ENCODE measurements at places on chromosomes 11 and 22.
A peak's percentile ranks its signal among the peaks of the same experiment; 100 is the strongest.

GRCh38 chr22:22813126-22814075 lies 74.2 kb upstream of the IGLL5 start:
- DNase-seq: no peak

DNA sequence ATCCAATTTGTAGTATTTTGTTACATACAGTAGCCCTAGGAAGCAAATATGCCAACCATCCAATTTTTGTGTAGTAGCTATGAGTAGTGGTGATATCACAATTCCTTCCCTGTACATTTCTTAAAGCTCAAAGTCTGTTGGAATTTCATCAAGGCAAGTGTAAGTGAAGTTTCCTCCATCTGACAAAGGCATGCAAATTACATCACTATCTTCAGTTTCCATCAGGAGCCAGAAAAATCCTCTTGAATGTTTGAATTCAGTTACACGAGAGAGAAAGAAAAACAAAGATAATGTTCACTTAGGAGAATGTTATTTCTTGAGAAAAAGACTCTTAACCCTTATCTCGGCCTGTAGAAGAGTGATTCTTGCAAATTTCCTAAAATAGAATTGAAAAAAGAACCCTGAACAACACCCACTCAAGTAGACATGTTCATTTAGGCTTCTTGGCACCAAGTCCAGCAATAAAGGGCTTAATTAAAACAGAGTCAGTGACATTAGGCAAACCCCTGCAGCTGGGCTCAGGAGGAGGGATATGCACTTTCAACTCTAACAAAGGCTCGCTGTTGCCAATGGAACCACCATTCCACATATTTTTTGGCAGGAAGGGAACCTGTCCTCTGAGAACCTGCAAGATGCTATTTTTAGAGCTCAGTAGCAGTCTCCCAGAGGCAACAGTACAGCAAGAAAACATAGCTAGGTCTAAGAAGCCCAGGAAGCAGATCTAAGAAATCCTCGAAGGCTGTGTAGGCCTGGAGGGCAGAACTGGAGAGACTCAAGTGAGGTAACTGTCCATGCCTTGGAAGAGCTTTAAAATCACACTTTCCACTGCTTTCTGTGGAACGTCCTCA lies 144.6 kb downstream of the CCDC81 start:
- peak; percentile 95 for DNase-seq

DNA sequence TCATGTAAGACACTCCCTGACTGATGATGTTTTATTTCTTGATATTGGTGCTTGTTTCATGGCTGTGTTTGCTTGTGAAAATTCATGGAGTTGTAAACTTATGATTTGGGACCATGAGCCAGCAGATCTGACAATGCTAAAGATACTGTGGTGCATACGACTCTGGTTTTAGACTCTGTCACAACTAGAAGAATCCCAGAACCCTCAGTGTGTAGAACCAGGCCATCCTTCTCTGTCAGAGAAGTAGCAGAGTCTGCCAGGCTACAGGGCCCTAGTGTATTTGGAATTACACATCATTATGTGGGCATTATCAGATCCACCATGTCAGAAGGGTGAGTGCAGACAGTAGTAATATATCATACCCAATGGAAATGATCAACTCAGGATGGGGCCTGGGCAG lies 209.8 kb upstream of the POU2AF2 start:
- no peak for DNase-seq

DNA sequence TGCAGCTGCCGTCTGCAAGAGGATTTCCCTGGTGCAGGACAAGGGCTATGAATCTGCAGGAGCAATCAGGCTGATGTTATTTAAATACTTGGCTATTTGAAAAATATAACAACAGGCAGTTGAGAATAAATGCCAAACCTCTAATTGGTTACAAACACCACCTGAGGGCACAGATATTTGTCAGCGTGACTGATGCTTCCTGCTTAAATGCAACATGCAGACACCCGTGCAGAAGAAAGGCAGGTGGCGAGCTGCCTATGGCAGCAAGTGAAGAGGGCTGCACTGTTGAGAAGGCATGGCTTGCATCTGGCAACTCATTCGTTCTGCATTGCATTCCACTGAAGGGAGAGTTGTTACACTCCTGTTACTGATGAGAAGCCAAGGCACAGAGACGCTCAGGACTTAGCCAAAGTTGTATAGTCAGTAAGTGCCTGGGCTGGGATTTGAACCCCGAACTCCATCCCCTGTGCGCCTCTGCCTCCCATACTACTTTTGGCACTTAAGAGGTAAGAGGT lies 350.6 kb downstream of the TENM4 start:
- no peak for DNase-seq

GRCh38 chr11:17985517-17985916 lies 27.3 kb downstream of the SERGEF start:
- peak; percentile 65 for DNase-seq

DNA sequence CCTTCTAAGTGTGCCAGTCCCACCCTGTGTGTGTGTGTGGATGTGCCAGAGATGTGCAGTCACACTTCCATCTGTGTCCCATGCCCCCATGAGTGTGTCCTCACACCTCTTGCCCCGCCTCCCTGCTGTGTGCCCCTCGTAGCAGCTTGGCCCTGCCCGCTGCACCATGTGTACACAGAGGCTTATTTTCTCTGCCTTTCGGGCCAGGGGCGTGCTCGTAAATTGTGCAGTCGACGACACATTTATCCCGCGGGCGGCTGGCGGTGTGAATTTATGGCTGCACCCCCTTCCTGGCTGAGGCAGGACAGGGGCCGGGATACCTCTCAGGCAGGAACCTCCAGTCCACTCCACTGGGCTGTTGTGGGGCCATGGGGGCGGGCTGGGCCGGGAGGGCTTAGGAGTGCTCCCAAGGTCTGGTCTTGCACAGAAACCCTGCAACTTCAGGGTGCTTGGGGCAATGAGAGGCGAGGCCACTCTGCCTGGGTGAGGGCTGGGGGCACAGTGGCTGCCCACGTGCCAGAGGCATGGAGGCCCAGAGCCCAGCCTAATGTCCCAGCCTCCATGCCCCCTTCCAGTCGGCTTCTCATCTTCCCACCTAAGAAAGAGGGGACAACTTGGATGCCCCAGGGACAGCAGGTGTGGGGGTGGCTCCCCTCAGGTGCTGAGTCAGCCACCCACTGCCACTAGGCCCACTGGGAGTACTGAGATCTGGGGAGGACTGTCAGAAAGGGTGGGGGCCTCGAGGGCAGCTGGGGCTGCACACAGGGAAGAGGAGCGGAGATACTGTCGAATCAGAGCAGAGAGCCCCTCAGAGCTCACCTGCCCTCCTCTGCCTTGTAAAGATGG lies 12.5 kb downstream of the GP1BB start:
- DNase-seq: no peak

DNA sequence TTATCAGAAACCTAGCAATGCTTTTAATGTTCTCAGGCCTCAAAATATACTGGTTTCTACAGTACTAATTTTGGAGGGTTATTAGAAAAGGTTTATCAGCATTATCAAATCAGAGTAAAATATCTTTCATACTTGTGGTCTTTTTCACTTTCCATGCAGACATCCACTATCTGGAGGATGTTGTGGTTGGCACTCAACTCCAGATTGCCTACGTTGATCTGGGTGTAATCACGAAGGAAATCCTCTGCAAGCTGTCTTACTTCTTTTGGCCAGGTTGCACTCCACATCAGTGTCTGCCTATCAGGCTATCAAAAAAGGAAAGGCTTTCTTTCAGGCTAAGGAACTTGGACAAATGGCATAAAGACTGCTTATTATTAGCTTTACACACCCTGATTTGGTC lies 11.6 kb downstream of the DDX17 start:
- DNase-seq: peak; percentile 87

- no peak for DNase-seq
Measured at GRCh38 chr22:35960854-35961253, 67.8 kb downstream of the RBFOX2 start.

DNA sequence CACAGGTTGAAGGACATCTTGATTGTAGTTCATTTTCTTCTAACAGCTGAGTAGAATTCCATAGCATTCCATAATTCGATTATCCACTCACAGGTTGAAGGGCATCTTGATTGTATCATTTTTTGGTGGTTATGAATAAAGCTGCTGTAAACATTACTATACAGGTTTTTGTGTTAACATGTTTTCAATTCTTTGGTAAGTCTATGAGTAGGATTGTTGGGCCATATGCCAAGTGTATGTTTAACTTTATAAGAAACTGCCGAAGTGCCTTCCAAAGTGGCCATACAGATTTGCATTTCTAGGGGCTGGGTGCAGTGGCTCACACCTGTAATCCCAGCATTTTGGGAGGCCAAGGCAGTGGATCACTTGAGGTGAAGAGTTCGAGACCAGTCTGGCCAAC lies 44.6 kb downstream of the ANKRD42 start:
- DNase-seq: no peak

DNA sequence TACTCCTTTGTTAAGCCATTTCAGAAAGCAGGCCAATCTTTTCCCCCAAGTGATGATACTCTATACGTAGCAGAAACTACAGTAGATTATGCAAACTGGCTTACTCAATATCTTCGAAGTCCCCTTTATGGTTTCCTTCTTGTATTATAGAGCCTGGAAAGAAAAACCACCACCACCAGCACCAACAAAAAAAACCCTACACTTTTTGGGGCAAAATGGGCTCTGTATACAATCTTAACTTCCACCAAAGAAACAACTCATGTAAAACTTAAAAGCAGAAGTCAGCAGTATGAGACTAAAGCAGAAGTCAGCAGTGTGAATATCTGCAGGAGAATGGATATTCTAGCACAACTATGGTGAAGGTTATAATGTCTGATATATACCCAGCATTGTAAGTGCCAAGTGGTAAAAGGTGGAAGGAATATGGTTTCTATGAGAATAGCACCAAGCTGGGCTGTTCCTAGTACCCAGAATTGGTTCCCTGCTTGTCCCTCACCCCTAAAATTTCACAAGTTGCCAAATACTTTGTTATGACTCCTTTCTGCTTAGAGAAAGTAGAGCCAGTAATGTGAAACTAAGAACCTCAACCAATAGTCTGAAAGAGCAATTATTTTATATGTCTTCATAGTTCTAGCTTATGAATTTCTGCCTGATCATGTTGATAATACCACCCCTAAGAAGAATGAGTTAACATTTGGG lies 252.1 kb downstream of the SBF2 start:
- DNase-seq: no peak

GRCh38 chr11:79950172-79950571 lies 509.3 kb upstream of the TENM4 start:
- DNase-seq: no peak

Measured in astrocyte (in vitro differentiated cells and primary cell).